Kidney capillary endothelial cell (primary cell): ENCODE measurements at places on chromosomes 12 and 14.

DNA sequence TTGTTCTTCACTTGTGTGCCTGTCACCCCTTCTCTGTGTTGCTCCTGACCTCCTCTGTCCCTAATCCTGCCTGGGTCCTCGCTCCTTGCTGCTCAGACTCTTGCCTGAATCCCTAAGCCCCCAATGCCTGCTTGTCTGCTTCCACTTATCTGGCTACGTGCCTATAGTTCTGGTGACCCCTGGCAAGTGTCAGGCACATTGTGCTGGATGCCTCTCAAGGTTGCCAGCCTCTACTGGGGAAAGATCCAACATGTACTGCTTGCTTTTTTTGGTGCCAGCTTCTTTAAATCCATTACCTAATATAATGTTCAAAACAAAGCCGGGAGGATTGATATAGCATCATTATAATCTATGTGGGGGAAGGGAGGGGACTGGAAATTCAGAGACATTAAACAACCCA, 448.0 kb upstream of the CCDC196 start:
- DNase-seq: no peak

- no peak for DNase-seq
Measured at GRCh38 chr12:80018119-80018518, 81.2 kb upstream of the OTOGL start.

GRCh38 chr14:61322011-61322798, 826 bp downstream of the PRKCH start:
- DNase-seq: no peak

GRCh38 chr14:104267895-104268294, 129.5 kb downstream of the KIF26A start:
- peak; percentile 40 for DNase-seq

GRCh38 chr12:95204141-95204866, 13.0 kb downstream of the FGD6 start:
- peak; percentile 67 for DNase-seq

DNA sequence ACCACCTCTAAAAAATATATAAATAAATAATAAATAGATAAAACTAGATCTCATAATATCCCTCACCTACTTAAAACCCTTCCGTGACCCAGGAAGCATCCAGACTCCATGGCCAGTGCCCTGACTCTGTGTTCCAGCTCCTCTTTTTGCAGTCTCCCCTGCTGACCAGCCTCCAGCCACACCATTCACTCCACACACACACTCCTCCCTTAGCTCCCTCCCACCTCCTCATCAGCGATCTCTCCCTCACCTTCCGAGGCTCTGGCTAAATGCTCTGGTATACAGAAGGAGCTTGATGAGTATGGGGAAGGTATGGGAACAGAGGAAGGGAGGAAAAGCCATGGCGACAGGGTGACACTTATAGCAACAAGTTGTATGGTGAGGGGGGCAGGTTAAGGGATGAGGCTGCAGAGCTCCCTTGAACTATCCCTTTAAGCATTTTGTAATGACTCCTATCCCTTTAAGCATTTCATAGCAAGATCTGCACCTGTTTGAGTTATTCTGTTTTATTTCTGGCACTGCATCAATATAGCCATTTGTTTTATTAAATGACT, 26.1 kb upstream of the EIF4B start:
- no peak for DNase-seq

GRCh38 chr14:75559045-75559444, 19.4 kb upstream of the FLVCR2 start:
- no peak for DNase-seq

DNA sequence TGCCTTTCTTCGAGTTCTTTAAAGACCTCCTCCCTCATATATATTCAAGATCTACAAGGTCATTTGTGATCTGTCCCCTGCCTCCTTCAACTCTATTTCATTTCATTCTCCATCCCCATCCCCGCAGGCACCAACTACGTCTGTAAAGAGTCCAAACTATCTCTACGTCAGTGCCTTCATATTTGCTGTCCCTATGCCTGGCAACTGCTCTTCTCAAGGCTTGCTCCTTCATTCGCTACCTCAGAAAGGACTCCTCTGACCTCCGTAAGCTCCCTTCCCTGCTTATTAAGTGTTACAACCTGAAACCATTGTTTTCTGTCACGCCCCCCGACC, 650 bp downstream of the LLPH start:
- no peak for DNase-seq

DNA sequence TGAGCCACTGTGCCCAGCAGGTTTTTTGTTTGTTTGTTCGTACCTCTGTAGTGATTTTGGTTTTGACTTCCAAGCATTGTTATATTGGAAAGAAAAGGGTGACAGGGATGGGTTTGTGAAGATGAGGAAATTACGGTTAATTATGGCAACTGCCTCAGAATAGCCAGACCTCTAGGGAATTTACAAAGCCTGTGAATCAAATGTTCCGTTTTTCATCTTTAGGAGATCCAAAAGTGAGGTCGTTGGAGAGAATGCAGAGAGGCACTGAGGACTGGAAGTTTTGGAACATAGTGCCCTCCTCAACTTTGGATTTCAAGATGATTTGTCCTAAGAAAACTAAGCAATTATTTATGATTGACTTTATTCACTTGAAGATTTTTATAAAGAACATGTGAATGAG, 54.5 kb upstream of the EVL start:
- no peak for DNase-seq

- DNase-seq: no peak
Measured at GRCh38 chr12:116366824-116367223, 89.3 kb upstream of the MED13L start.

DNA sequence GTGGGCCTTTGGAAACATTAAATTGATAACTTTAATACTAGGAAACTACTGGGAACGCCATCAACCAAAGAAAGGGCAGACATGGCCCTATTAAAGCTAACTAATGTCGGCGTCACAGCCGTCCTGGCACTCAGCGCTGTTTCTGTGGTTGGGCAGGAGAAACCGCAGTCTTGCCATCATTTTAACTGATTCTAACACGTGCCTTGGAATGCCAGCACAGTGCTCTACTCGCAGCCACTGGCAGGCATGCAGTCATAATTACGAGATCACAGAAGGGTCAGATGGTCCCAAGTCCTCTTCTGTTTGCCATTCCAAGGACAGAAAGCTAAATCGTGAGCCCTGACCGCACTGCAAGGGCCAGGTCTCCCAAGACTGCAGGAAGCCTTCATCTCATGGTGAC, 75.2 kb downstream of the RIMBP2 start:
- no peak for DNase-seq

- DNase-seq: no peak
Measured at GRCh38 chr12:53005215-53005985, 856 bp upstream of the EIF4B start.

- no peak for DNase-seq
Measured at GRCh38 chr12:104682790-104683279, 226.1 kb downstream of the CHST11 start.

DNA sequence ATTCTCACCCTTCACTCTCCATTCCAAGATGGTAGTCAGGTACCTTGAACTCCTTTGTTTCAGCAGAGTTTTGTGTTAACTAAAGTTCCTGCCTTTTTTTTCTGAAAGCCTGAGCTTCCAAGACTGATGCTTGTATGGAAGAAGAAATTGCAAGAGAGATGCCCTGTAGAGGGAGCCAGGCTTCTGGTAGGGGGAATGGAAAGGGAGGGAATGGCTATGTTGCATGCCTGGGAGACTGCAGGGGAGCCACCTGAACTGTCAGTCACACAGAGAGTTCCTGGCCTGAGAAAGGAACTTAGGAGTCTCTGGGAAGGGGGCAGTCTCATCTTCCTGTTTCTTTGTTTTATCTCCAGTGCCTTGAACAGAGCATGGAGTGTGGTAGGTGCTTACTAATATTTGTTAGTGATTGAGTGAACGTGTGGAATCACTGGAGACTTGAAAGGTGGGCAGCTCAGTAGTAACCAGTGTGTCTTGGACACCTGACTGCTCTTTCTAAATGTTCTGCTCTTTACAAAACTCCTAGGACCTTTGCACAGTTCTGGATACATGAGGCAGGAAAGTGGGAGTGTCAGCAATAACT, 132.2 kb downstream of the ANO4 start:
- no peak for DNase-seq

DNA sequence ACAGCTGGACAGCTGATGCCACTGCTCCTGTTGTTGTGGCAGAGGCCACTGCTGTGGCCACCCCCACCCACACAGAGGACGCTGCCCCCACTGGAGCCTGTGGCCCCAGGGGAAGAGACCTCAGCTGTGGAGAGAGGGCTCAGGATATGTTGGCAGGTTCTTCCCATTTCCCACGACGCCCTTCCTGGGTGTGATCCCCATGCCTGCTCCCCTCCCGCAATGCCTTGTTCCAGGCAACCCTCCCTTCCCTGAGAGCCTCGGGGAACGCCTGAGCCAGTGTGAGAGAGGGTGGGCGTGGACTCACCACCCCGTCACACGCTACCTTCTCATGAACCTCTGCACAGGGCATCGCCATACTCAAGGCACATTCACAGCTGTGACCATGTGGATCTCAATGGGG, 5.7 kb upstream of the KRT82 start:
- DNase-seq: no peak

- DNase-seq: no peak
Measured at GRCh38 chr14:42420071-42420470, 813.4 kb downstream of the LRFN5 start.

- DNase-seq: no peak
Measured at GRCh38 chr14:52315355-52315718, 1.2 kb downstream of the PTGER2 start.

DNA sequence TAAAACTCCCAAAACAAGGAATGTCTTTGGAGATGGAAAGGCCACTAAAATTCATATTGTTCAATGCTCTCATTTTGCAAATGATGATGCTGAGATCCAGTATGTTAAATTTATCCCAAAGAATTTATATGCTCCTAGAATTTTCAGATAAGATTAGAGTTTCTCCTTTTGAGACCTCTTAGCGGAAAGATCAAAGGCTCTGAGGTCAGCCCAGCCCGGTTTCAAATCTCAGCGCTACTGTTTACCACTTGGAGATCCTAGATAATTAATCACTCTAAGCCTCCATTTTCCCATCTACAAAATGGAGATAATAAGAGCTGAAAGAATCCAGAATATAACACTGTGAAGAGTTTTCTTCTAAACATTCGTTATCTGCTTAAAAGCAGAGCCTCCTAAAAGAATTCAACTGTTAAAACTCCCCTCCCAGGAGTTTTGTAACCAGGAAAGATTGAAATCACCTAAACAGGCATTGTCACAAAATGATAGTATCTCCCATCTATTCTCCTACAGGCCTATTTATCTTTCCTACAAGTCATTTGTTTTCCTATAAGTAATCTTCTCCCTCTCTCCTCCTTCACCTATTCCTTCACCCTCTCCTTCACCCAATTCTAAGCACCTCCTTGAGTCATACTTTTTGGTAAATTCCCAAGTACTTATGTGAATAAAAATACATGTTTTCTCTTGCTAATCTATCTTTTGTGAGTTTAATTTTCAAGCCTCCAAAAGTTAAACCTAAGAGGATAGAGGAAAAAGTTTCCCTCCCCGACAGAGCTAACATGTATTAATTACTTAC, 16.7 kb downstream of the DUSP6 start:
- no peak for DNase-seq

DNA sequence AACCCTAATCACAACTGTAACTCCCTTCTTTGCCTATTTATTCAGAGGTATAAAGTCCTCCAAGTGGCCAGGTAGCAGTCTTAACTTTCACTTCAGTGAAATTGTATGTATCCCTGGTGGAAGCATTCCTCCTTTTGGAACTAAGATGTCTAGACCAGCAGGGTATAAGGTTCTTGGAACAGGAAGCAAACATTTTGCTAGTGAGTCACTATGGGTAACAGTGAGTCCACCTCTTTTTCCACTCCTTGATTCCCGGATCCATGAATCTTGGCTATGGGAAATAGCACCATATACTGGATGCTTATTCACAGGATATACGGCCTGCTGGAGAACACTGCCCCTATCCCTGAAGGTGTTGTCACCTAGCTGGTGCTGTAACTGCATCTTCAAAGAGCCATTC, 80.2 kb downstream of the KCNA5 start:
- no peak for DNase-seq

- no peak for DNase-seq
Measured at GRCh38 chr12:118371321-118372282, 1.1 kb downstream of the TAOK3 start.

DNA sequence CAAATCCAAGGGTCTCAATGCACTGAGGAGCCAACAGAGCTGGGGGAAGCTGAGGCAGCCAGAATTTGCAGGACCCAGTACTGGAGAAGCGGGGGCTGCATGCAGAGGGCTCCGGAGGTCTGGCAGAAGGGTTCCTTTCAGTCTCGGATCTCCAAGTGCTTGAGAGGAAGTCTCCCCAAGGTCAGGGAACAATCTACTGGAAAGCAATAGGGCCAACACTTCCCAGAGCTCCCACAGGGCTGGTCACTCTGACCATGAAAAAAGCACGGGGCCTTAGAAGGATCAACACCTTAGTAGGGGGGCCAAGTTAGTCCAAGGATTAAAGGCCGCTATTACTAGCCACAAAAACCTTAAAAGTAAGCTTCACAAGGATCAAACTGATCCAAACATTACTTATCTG, 31.7 kb downstream of the SPPL3 start:
- DNase-seq: no peak

- no peak for DNase-seq
Measured at GRCh38 chr14:66000766-66001165, 485.4 kb upstream of the CCDC196 start.

DNA sequence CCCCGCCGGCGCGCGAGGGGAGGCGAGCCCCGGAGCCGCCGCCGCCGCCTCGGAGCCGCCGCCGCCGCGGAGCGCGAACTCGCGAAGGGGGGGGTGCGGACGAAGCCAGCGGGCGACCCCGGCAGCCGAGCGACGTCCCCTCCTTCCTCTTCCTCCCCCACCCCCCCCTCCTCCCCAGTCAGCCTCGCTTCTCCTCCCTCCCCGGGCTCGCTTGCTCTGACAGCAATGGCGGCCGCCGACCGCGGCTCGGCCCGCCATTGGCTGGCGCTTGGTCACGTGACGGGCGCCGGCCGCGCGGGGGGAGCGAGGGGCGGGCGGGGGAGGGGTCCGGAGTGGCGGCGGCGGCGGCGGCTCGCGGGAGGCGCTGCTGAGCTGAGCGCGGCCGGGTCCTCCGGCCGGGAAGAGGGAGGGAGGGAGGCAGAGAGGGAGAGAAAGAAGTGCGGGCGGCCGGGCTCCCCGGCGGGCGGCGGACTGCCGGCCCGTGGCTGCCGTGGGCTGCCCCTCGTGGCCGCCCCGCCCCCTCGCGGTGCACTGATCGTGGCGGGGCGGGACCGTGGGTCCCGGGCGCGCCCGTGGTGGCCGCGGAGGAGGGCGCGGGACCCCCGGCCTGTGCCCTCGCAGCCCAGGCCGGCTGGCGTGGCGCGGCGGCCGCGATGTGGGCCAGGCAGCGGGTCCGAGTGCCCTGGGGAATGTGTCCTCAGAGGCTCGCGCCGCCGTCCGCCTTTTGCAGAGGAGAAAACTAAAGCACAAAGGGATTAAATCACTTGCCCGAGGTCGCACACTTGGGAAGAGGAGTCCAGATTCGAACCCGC, at the start of gene MED13L:
MED13L (minus strand) TSS at position 227 of the 812 bp plus-strand sequence. CDS start 562 bp downstream, outside the sequence.
- DNase-seq: peak; percentile 72

DNA sequence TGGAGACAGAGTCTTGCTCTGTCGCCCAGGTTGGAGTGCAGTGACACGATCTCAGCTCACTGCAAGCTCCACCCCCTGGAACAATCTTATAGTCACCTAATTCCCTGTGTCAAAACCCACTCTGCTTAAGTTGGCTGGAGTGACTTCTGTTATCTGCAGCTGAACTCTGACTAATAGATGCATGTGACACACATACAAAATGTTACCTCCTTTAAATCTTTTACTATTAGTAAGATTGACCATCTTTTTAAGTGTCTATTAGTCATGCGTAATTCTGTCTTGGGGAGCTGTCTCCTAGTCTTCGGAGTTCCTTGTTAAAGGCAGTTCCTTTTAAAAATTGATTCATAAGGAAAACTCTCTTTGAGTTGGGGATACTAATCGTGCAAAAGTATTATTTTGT, 7.4 kb downstream of the IFI27L1 start:
- no peak for DNase-seq

GRCh38 chr12:54341378-54342300, 16.7 kb downstream of the COPZ1 start:
- DNase-seq: no peak
